ENCODE measurements at places on chromosomes 7 and 10.

DNA sequence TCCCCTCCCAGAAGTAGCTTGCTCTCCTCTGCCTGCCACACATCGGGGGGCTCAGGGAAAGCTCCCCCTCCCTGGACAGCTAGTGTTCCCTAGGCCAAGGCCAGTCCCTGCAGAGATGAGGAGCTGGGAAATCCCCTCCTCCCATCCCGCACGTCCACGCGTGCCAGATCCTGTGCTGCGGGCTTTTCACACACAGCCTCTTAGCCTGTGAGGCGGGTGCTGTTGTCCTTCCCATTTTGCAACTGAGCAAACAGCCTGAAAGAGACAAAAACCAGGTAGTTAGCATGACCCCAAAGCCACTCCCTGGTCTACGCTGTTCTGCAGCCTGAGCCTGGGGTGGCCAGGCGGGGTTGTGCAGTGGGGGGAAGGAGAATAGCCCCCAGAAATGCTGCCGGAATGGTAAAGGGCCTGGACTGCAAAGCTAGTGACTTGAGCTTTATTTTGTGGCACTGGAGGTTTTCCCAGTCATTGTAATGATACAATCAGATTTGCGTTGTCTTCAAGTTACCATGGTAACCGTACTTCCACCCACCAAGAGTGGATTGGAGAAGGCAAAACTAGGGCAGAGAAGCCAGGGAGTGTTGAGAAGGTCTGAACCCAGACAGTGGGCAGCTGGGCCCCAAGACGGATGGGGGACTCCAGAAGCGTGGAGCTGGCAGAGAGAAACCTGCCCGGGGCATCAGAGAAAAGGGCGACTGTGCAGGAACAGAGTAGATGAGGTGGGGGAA lies 98.6 kb upstream of the KCTD7 start:
- no peak for DNase-seq

- DNase-seq, result no peak
Measured at GRCh38 chr10:50604049-50604640, 19.6 kb downstream of the SGMS1 start.

GRCh38 chr10:62699148-62699547 lies 105.4 kb upstream of the ADO start:
- DNase-seq, result no peak

DNA sequence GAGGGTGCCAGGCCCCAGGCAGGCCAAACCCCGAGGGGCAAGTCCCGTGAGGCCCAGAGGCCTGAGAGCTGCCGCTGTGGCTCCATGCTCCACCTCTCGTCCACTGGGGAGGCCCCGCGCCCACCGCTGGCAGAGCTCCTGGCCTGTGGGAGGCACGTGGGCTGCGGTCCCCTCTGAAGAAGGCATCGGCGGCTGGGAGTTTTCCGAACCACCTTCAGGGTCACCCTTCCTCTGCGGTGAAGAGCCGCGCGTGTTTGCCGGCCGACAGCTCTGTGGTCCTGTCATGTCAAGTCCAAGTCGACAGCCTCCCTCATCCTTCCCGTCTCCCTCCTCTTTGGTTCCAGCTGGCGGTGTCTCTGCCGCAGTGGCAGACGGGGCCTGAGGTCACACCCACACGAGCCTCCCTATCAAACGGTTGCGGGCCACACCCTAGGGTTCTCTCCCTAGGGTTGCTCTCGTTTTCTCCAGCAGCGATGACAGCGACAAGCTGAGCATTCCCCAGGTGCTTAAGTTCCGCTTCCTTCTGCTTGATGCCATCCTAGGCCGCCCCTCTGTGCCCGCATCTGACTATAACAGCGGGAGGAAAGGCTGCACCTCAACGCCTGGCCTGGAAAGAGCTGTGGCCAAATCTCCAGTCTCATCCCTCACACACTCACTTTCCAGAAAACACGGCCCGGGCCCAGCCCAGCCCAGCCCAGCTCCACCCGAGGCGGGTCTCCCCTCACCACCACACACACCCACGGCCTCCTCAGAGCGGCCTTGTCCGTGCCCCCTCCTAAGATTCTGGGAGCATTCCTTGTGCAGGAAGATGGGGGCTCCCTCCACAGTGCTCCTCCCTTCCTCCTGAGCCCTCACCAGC lies 185.0 kb downstream of the ELFN1 start:
- DNase-seq, result no peak

GRCh38 chr10:133527771-133528271 lies 658 bp downstream of the CYP2E1 start:
- DNase-seq, result no peak

DNA sequence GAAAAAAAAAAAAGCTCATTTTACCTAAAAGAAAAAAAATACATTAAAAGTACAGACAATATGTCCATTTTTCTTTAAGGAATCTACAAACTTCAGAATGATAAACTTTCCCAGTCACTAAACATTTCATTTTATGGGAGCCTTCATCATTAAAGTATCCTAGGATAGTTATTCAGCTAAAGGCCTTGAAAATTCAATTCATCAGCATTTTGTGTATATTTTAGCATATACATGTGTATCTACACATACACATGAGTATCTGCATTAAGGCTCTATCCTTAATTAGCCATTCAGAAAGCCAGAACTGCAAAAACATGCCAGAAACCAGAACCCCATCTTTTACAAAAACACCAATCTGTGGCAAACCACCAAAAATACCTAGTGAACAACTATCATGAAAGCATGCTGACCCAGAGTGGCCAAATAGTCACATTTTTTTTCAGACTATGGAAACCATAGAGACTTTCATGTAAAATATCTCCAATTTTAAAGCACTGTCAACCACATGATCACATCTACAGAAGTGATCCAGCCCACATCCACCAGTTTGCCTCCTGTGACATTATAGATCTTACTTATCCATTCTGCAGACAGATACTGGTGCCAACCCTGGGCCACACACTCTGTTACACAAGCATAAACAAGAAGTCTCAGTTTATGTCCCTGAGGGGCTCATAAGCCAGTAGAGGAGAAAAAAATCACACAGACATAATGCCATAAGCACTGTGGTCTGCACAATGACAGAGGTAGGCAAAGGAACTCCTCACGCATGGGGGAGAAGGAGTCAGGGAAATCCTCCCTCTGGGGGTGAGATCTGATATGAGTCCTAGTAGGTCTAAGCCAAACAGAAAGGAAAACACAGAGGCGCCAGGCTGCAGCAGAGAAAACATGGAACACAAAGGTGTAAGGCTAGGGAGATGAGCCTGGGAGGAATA lies 79.2 kb downstream of the SRPK2 start:
- no peak for DNase-seq

DNA sequence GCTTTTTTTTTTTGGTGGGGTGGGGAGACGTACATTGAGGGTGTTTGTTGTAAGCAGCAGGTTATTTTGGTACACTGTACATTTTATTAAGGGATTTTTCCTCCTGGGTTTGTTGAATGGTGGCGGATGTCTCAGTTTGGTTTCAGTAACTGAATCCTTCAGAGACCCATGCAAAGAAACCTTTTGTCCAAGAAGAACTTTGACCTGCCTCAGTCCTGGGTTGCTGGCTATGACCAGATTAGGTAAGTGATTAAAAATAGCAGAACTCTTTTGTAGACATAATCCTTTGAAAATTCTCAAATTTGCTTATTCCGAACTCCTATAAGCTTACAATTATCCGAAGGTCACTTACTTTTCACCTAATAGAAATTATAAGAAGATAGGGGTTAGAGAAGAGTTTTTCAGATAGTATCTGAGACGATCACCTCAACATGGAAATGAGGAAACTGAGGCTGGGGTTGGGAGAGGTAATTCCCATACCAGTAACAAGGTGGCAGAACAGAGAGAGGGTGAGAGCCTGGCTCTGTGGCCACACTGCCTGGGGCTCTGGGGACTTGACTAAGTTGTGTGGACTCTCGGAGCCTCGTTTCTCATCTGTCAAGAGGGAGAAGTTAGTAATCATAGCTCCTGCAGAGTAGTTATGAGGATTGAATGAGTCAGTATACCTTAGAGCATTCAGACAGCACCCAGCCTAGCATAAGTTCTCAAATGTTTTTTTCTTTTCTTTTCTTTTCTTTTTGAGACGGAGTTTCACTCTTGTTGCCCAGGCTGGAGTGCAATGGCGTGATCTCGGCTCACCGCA lies 87.4 kb downstream of the CCNY start:
- DNase-seq, result no peak

GRCh38 chr7:30164567-30164966 lies 29.8 kb downstream of the MTURN start:
- DNase-seq, result no peak

GRCh38 chr7:151558575-151558974 lies 38.9 kb upstream of the RHEB start:
- no peak for DNase-seq

DNA sequence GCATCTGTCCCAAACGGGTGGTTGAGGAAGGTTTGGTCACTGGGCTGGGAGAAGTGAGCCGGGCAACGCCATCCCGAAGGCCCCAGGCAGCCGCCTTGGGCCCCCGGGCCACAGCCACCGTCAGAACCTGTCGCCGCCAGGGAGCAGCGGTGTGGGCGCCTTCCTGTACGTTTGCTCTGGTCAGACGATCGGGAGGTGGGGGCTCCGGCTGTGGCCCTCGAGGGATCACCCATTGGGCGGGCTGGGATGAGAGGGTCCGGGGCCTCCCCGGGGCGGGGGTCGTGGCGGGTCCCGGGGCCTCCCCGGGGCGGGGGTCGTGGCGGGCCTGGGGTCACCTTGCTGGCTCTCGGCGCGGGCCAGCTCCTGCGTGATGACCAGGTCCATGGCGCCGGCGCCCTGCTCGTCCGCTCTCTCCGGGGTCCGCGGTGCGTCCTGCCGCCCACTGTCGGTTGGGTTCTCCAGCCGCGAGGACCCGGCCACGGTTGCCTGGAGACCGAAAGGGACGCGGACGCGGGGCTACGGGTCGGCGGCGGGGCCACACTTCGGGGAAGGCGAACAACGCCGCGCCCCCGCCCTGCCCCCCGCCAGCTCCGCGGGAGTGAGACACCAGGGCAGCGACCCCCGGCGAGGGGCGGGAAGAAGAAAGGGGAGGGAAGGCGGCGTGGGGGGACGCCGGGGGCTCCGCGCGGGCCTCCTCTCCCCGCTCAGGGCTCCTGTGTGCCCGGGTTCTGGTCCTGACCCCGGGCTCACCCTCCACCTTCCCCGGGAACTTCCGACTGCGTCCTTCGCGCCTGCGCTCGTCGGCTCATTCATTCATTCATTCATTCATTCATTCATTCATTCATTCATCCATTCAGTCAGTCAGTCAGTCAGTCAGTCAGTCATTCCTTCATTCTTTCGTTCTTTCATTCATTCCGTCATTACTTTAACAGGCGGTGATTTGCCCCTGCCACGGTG lies at the start of gene CFAP46:
TSS of gene CFAP46 (minus strand) at position 470 of the 957 bp plus-strand sequence. CDS start at position 384, 86 bp downstream.
- DNase-seq, result no peak

DNA sequence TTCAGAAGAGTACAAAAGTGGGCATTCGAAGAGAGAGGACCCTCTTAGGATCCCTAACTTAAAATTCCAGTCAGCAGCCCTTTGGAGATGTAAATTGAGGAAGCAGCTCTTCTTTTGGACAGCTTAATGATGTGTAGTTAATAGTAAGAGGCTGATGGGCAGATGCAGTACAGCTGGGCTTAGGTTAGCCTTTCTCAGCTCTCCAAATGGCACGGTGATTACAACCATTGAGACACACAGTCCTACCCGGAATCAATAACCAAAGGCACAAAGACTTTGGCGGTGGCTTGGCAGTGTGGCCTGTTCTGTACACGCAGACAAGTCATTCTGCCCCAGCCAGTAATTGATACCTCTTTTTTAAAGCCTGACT lies 26.8 kb downstream of the GAD2 start:
- DNase-seq, result no peak

GRCh38 chr10:44865289-44865671 lies 45.9 kb upstream of the TMEM72 start:
- DNase-seq, result no peak

DNA sequence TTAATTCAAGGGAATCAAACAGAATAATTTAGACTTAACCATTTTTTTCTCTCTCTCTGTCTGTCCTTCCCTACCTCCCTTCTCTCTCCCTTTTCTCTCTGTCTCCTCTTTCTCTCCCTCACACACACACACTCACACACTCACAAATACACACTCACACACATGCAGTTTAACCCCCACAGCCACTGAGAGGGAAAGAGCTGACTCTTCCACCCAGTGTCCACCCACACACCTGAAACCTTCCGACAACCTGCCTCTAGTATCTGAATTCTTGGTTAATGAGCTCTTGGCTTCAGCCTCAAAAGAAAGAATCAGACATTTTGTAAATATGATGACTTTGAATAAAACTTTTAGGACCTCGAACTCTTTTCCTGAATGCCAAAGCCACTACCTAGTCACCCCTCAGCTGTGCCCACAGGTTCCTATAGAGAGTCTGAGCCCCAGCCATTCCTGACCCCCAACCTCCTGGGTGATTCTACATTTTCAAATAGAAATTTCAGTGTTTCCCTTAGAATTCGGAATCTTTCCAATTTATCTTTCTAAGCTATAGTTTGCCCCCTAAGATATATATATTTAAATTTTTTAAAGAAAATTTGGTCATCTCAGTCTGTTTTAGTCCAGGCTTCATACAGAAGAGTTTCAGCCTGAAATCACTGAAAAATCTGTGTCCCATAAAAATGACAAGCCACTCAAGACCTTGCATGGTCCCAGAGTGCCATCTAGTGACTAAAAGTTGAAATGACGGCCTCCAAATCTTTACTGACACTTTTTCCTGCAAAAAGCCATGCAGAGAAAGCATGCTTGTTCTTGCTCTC lies 202.8 kb downstream of the IPMK start:
- no peak for DNase-seq

DNA sequence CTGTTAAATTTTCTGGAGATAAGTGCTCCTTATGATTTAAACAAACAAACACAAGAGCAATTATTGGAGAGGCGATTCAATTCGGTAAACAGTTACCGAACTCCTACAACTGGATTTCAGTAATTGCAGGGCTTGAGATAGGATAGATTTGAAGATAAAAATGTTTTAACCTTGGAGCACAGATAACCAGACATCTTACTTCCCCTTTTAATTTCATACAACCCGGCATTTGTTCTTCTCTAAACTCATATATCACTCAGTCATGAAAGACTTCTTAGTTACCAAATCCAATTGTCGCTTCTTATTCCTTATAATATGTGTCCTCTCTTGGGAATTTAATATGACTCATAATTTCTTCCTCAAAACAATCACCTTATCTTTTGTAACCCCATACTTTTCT lies 235.9 kb upstream of the CSTF2T start:
- no peak for DNase-seq

- no peak for DNase-seq
Measured at GRCh38 chr10:73131301-73131700, 21.0 kb downstream of the NUDT13 start.

GRCh38 chr7:92797693-92798092 lies 38.7 kb downstream of the CDK6 start:
- no peak for DNase-seq

- no peak for DNase-seq
Measured at GRCh38 chr10:113541549-113541927, 11.3 kb upstream of the HABP2 start.
